ENCODE measurements at places on chromosomes 1 and 21. TPM values are rescaled to one million over a fixed set of nuclear protein-coding genes. Genes with fewer than 3 reads are reported as not detected.

Gene PRRX1
- total RNA-seq = 93.4 TPM

Gene LDLRAD2
- 2.5 TPM for total RNA-seq

Gene TMEM125
- not detected for total RNA-seq

- ATAC-seq = no peak
These were observed 2.2 kb upstream of the ARHGAP30 start for GRCh38 chr1:161071886-161072371.

DNA sequence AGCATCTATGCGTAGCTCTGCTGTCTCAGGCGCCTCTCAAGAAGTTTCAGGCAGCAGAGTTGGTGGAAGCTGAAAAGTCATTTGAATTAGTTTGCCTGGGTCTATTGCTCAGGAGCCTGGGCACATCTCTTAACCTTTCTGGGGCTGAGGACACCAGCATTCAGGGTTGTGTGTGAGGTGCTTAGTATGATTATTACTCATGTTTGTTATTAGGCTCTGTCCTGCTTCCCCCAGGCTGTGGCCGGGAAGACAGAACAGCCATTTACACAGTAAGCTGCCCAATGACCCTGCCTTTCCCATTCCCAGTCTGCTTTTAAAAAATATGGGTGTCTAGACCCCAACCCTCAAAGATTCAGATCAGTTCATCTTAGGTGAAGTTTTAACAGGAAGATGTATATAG is 53.9 kb upstream of the CACNA1E start:
- no peak for ATAC-seq

GRCh38 chr1:32077451-32077850 is 4.7 kb downstream of the TMEM39B start:
- ATAC-seq = no peak

GRCh38 chr1:150820730-150821512 is 12.9 kb upstream of the CTSK start:
- ATAC-seq = peak; percentile 98

GRCh38 chr21:41167348-41168342 is at the start of gene BACE2:
BACE2 (plus strand) TSS chr21:41168160; CDS start chr21:41168264, 104 bp downstream.
- peak; percentile 83 for ATAC-seq

DNA sequence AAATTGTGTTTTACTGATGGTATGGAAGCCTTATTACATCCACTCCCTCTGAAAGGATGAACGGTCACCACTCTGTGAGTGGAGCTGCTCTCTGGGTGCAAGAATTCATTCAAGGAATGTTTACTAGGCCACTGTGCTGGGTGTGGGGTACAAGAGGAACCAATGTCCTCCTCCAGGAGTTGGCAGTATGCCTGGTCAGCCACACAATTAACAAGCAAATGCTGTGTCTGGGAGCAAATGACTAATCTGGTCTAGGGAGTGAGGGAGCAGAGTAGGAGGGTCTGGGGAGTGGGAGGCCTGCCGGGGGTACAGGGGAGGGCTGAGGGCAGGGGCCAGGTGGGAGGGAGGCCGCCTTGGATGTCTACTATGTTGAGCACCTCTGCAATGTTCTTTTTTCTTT is 27.2 kb upstream of the TDRD10 start:
- ATAC-seq = peak; percentile 72

DNA sequence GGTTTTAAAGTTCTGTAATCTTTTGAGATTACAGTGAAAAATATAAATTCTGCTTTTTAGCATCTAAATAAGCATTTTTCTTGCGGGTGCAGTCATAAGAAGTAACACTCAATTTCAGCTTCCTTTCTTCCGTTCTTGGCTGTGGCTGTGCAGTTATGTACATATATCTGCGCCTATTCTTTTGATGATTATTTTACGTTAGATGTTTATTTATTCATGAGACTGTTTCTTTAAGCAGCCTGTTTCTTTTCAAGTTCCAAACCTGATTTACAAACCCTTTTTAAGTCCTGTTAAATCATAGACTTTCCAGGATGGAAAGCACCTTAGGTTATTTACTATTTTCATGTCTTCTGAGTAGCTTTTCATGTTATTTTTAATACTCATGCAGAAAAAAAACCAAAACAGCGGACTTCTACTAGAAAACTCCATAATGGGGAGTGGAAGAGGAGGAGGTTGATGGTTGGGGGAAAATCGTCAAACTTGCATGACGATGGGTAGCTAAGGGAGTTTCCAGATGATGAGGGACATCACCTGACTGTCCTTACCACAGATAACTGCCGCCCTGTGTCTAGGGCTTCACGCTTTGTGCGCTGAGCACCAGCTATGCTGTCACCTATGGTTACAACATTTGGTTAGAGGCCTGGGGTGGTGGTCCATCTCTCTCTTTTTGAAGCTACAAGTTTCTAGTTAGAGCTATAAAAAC is 2.6 kb downstream of the PRDM2 start:
- ATAC-seq = no peak

DNA sequence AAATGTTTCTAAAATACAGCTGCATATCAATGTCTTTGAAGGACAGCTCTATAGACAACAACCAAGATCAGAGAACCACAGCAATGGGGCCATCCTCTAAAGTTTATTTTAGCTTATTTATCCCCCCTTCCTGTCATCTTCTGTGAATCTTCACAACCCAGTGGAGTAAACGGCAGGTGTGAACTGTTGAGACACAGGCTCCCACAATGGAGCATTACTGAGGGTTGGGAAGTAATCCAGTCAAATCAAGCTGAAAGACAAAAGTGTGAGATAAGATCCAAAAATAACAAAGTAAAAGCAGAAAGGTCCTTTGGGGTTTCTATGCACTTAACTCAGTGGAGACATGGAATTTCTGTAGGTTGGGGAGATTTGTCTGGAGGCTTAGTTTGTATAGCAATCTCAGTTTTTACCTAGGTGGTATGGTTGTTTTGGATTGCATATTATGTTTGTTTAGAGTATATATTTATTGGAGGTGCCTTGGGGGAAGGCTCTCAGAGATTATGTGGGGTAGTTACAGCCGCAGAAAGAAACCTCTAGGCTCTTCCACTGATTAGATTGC is 286.9 kb upstream of the ADGRL2 start:
- no peak for ATAC-seq

- ATAC-seq = no peak
These were observed 36.0 kb upstream of the ANGPTL7 start for GRCh38 chr1:11153184-11153583.

GRCh38 chr1:245225322-245226202 is 70.8 kb downstream of the KIF26B start:
- no peak for ATAC-seq

DNA sequence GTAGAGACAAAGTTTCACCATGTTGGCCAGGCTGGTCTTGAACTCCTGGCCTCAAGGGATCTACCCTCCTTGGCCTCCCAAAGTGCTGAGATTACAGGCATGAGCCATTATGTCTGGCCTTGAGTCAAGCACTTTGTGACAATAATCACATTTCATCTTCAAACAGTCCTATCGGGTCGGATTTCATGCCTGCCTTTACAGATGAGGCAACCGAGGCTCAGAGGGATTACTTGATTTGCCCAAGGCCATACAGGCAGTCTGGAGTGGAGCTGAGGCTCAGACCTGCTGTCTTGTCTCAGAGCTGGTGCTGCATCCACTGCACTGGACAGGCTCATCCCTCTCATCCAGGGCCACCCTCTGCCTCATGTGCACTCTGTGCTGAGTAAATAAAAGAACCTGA is 26.6 kb downstream of the FAM151A start:
- ATAC-seq = no peak

DNA sequence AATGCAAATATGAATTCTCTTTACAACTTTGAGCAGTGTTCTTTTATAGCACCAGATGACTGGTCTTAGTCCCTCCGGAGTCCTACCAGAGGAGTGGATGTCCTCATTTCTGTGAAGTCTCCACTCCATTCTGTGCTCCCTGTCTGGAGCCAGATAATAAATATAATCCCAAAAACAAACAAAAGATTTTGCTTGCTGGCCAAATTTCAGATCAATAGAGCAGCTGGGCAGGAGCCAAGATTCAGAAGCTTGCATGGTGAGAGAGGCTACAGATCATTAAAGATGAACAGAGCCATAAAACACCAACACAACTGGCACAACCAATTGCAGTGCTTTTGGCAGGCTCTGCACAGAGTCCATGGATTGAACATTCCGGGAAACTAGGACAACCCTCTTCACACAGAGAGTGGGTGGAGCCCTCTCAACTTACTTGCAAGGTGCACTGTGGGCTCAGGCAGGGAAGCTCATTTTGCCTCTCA is 231.5 kb upstream of the SNX7 start:
- ATAC-seq = no peak

- ATAC-seq = no peak
These were observed 13.1 kb upstream of the EXO1 start for GRCh38 chr1:241834733-241835377.

DNA sequence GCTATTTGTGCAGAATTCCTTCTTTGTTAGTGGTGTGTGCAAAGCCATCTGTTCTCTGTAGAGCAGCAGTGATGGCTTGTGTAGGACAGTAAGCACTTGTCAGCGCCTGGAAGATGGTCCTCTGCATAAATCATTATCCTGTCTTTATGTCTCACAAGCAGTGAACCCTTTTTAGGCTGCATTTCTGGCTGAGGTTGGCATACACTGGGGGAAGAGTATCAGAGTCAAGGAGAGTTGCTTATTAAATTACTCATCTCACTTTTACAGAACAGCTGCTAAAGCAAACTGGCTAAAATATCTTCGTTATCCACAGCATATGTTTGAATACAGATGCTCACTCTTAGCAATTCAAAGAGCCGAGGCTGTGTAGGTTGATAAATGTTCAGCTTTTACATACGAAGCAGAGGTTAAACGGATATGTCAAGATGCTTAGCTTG is 54.6 kb upstream of the NCAM2 start:
- ATAC-seq = no peak

GRCh38 chr1:29783508-29784275 is 547.4 kb downstream of the PTPRU start:
- ATAC-seq = no peak

DNA sequence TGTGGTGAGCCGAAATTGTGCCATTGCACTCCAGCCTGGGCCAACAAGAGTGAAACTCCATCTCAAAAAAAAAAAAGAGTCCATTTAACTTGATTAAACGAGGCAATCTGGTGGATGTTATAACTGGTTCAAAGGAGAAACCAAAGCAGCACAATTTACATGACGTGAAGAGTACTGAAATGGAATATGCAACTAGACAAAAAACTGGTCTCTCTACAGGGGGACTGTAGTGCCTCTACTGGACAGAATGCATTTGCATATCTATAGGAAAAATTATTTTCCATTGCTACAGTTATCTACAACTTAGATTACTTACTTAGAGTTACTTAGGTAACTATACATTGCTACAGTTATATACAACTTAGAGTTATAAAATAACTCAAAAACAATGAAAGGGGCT is 2.7 kb upstream of the CAPN2 start:
- ATAC-seq = no peak

- peak; percentile 41 for ATAC-seq
These were observed 41.0 kb downstream of the GATAD2B start for GRCh38 chr1:153881751-153882150.

DNA sequence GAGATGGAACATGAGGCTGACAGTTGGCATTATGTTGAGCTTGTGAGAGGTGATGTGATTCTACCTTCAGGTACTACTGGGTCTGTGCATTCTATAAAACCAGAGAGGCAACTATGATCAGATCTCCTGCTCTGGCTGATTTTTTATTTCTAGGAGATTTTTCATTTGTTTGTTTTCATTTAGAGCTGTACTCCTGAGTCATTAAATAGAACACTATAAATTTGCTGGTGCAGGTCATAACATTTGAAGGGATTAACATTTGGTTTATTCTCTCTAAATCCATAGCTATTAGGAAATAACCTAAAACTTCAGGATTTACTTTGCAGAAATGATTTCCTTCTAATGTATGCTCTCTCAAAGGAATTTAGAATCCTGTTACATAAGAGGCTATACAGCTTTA is 42.9 kb downstream of the MAGI3 start:
- no peak for ATAC-seq

DNA sequence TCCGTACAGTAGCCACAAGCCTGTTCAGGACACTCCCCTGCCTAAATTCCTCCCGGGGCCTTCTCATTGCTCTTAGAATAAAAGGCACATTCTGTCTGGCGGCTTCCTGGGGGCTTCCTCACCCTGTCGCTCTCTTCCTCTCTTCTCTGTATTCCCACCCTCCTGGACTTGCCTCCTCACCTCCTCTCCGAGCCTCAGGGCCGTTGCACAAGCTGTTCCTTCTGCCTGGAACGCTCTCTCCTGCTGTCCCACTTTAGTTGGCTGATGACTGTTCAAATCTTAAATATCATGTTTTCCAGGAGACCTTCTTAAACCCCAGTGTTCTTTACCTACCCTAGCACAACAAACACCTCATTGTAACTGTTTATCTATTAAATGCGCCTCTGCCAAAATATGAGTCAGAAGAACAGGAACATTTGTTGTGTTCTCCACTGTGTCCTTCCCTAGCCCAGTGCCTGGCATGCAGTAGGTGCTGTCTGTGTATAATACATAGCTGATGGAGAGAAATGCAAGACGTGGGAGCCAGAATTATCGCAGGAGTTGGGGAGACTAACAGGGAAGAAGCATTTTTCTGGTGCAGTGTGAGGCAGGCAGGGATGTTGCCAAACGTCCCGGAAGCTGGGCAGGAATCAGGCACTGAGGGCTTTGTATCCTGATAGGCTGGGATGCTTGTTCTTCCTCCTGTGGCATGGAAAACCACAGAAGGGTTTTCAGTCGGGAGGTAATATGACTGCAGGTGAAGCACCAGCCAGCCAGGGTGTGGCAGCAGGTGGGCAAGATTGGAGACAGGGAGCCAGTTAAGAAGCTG is 24.1 kb upstream of the THRAP3 start:
- no peak for ATAC-seq

DNA sequence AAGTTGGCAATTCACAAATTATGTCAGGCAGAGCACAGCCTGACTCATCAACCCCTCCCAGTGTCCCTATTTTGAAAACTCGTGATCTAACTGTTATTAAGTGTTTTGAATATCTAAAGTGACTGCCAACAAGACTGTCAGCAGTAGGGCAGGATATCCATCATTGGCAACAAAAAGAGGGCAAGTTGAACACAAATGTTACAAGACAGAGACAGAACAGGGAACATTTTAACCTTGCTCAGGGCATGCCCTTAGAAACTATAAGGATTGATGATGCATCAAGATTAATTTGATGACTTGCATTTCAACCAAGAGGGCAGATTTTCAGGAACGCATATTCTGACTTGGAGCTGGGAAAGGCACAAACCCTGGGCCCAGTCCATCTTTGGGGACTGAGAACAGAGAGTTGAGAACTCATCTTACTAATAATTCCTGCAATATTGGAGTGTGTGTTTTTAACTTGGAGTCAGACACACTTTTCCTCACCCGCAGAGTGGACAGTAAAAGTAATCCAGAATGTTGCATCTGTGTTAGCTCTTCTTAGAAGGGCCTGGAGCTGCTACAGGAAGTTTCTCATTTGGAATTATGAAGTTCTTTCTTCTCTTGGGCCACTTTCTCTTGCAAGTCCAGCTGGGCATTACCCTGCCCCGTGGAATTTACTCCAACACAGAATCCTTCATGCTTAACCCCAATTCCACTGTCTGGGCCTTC is 317.2 kb downstream of the LTN1 start:
- peak; percentile 91 for ATAC-seq

Measured in motor neuron (in vitro differentiated cells).